ENCODE measurements at places on chromosomes 2 and 18.

DNA sequence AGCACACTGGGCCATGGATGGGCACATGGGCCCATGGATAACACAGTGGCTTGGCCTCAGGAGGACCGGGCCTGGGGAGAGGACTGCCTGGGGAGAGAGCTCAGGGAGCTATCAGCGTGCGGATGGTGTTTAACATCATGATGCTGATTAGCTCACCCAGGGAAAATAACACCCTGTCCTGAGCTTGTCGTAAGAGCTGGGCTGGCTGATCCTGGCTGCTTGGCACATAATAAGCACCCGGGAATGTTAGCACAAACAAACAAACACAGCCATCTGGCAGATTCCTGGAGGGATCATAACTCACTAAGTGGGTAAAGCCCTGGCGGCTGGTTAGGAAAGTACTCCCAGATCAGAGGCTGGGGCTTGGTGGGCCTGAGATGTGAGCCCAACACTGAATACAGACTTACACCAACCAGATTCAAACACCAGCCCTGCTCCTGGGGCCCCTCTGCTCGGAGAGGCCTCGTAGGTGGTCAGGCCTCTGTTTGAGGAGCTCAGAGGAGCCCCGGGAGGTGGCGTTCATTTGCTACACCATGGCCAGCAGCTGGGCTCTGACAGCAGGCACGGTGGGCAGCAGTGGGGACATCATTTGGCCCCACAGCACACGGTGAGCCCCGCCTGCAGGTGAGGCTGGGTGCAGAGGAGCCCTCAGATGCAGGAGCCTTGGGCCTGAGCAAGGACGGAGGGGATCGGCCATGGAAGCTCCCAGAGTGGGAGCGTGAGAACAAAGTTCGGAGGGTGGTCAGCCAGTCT is 193.4 kb upstream of the HDAC4 start:
- DNase-seq: no peak

DNA sequence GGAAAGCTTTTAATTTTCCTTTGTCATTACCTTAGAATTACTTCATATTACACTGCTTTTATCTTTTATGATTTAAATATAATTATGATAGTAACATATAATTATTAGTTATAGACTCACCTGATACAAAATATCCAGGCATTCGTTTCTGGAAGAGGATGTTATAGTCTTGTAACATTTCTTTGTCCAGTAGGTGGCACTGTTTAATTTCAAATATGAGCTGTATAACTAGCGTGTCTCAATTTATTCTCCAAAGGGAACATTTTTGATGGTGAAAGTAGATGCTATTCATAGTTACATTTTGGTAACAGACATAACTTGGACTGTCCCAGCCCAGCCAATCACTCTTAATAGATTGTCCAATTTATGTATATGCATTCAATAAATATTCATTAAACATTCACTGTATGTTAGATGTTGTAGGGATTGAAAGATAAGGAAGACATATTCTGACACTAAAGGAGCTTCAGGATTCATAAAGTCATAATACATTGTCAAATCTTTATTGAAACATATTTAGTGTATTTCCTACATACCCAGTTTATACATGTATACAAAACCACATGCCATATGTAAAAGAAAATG is 19.2 kb downstream of the DAW1 start:
- DNase-seq: peak; percentile 8

DNA sequence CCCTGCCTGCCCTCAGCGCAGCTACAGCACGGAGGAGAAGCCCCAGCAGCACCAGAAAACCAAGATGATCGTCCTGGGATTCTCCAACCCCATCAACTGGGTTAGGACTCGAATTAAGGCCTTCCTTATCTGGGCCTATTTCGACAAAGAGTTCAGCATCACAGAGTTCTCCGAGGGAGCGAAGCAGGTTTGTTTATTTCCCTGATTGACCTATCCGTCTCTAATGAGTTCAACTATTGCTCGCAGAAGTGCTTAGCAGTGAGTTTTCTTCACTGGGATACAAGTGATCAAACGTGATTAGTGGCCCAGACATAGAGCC is 639 bp downstream of the MAIP1 start:
- DNase-seq: no peak

DNA sequence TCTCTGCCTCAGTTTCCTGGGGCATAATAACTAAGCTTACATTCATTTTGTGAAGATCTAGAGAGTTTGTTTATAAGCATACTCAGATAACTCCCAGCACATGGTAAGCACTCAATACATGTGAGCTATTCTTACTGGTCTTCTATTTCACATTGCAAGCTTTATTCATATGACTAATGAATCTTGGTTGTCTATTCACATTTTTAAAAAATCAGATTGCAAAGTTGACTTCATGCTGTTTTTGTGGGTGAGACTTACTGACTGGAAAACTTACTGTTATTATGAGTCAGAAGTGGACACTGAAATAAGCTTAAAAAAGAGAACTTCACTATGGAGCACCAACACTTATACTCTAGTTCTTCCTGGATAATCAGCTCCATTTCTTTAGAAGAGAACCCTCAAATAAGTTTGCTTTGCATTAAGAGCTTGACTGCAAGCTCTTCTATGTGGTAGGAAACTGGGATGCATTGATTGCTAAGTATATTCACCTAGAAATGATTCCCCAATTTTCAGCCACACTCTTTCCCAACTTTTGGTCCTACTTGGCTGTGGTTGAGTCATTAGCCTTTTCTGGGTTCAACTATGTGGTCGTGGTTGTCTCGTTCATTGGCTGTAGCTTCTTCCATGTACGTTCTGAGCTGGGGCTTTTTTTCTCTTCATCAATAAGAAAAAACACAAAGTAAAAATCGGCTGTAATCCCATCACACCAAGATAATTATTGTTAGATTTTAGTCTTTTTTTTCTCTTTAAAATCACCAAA is 29.5 kb upstream of the RBMS1 start:
- DNase-seq: no peak

- DNase-seq: no peak
These were observed 68.3 kb downstream of the PIEZO2 start for GRCh38 chr18:11081009-11081532.

DNA sequence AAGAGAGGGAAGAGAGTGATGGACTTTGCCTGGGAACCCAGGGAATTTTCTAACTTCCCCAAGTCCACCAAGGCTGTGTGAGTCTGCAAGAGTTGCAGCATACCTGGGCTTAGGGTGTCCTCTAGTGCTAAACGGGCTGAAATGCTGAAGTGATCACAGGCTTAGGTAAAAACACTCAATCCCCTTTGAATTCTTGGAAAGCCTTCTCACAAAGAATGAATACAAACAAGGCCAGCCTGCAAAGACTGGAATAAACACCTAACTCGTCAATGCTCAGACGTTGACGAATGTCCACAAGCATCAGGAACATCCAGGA is 30.0 kb upstream of the BMP10 start:
- no peak for DNase-seq

DNA sequence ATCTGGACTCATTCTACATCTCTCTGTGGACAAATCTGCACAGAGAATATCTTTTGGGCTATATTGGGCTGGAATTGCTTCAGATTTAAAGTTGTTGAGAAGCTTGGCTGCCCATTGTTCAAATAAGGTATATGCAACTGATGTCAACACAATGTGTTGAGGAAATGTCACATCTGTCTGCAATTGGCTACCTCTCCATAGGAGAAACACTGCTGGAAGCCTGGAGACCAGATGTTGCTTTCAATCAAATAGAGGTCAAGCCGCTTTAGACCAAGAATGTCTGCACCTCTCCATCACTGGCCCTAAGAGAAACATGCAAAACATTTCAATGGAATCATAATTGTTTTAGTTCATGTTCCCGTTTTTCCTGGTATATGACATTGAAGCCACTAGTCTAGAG is 720.2 kb downstream of the SLC4A3 start:
- DNase-seq: no peak

- no peak for DNase-seq
These were observed 298.3 kb downstream of the TDRD15 start for GRCh38 chr2:21422050-21422449.

GRCh38 chr2:63283273-63283672 is 232.6 kb downstream of the OTX1 start:
- no peak for DNase-seq

DNA sequence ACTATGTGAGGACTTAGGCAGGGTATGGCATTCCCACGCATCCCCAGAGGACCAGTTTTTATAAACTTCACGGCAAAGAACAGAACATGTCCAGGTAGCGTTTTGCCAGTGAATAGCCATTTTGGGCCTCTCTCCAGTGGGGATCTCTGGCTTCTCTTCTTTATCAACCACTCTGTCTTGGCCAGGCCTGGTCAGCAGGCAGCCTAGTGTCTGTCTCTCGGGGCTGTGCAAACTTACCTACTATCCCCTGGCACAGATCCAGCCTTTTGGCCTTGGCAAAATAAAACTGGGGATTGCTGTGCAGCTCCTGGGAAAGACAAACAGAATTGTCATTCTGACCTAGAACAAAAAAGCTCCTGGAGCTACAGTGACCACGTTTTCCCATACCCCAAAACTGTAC is 14.5 kb downstream of the CAPN14 start:
- no peak for DNase-seq

GRCh38 chr2:26925100-26925791 is 45.2 kb upstream of the MAPRE3 start:
- DNase-seq: no peak

GRCh38 chr2:62319070-62319469 is 123.2 kb downstream of the B3GNT2 start:
- no peak for DNase-seq

DNA sequence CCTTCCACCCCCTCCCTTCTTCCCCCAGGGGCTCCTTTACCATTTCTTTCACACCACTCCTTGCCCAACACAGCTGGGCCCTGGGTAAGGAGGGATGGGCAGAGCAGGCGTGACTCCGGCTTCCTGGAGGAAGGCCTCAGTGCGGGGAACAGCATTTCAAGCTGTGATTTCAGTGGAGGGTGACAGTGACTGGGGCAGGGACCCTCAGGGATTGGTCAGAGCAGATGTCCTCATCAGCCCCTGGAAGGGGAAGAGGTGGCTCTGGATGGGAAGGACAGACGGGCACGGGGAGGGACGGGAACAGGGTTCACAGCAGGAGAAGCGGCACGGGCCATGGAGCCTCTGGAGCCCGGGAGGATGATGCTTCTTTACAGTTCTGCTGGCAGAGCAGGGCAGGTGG is 130.8 kb upstream of the TWIST2 start:
- DNase-seq: no peak

DNA sequence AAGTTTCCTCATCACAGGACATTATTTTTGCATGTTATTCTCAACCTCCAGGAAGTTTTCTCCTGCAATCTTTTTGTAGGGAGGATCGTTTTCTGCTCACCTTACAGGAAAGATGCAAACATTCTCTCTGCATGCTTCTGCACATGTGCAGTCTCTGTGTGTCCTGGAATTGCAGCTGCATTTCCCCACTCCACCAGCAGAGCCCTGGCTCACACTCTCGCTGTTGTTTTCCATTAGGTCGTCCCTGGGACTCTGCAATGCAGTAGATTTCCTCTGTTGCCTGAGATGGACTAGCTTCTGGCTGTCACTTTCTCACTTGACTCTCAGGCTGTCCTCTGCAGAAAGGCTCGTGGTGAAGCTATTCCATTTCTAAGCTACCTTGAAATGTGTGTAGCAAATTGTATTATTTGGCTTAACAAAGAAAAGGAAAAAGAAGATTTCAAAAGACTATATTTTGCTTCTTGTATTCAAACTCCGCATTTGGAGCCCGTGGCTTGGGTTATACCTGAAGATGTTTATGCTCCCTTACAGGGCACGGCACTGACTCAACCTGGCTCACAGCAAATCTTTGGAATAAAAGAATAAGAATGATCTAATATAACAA is 346.7 kb downstream of the RAD51AP2 start:
- no peak for DNase-seq

DNA sequence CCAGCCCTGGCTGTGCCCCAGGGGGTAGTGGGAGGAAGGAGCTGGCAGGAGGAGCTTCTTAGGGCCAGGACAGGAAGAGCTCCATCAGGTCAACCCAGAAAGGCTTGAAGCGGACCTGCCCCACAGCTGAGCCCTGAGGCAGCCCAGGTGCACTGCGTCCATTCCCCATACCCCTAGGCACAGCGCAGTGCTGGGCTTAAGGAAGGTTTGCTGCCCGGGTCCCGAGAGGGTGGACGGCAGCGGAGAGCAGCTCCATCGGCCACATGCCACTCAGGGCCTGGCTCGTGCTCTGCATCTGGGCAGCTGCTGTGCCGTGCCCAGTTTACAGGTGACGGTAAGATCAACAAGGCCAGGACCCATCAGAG is 26.4 kb downstream of the DNMT3A start:
- no peak for DNase-seq

GRCh38 chr18:41942254-41942653 is 12.8 kb upstream of the PIK3C3 start:
- no peak for DNase-seq

GRCh38 chr18:63198098-63198760 is 121.3 kb downstream of the BCL2 start:
- no peak for DNase-seq

GRCh38 chr2:118106926-118107325 is 18.7 kb downstream of the INSIG2 start:
- DNase-seq: no peak

DNA sequence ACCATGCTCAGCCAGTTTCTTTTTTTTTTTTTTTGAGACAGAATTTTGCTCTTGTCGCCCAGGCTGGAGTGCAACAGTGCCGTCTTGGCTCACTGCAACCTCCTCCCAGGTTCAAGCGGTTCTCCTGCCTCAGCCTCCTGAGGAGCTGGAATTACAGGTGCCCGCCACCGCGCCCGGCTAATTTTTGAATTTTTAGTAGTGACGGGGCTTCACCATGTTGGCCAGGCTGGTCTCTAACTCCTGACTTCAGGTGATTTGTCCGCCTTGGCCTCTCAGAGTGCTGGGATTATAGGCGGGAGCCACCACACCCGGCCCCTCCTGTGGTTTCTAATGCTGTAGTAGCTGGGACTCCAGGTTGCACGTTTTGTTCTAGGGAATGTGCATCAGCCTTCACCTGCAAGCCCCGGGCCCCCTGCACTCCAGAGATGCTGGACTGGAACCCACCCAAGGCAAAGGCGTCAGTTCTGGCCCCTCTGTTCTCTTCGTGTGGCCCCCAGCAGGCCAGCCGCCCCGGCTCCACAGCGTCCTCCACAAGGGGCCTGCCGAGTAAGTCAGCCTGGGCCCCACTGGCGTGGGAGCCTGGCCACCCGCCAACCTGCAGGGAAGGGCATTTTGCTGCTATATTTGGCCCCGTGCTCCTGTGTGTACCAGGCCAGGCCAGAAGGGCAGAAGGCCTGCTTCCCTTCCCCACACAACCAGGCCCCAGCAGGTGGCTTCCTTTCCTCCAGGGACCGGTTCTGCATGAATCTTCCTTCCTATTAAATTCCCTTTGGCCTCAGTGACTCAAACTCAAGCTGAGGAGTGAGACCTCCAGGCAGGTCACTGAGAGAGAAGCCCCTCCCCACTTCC is 25.7 kb upstream of the B3GNT7 start:
- no peak for DNase-seq

DNA sequence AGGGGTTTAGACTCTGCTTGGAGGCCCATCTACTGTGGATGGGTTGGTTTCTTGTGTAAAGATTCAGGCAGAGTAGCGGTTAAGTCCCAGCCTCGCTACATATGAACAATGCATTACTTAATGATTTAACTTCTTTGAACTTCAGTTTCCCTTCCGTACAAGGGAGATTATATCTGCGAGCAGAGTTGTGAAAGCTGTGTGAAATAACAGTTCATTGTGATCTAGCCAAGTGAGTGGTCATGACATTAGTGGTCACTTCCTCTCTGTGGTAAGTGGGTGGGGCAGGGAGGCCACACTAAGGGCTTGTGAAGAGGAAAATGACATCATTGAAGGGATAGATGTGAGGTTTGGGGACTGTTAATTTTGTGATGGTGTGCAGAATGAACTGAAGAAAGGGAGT is 14.1 kb upstream of the MEX3C start:
- peak; percentile 14 for DNase-seq
